ENCODE measurements at places on chromosomes 6 and 20.

- no peak for DNase-seq
Observed at GRCh38 chr6:110526726-110527125, 50.3 kb upstream of the SLC22A16 start.

DNA sequence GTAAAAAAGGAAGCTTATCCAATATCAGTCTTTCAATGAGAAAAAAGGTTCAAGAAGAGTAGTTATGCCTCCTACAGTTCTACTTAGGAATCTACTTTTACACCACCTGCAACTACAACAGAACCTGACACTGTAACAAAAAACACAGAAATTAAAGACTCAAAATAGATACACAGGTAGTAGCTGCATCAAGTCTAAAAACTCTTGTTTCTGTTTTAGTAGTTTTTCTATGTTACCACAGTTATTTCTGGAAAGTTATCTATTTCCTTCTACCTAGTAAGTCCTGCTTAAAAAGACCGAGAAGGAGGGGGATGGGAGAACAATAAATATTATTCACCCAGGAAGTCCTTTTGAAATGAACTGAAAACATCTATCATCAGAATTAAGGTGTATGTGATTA is 52.5 kb downstream of the ATG5 start:
- no peak for DNase-seq

- no peak for DNase-seq
Observed at GRCh38 chr6:115000736-115001135, 657.9 kb upstream of the HS3ST5 start.

GRCh38 chr6:144543006-144543871 is 258.1 kb downstream of the UTRN start:
- no peak for DNase-seq

DNA sequence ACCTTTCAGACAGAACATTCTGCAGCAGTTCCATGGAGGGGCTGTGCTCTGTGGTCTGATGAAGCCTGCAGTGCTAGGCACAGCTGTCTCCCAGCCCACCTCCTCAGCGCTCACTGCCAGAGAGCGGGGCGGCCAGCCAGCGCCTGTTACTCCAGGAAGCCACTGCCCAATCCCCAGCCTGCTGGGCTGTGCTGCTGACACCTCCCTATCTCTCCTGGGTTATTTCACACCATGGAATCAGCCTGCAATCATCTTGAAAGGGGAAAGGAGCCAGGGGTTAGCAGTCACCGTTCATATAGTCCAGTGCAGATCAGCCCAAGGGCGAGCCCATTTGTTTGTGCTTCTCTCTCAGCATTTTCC is 46.3 kb upstream of the NHSL1 start:
- no peak for DNase-seq

DNA sequence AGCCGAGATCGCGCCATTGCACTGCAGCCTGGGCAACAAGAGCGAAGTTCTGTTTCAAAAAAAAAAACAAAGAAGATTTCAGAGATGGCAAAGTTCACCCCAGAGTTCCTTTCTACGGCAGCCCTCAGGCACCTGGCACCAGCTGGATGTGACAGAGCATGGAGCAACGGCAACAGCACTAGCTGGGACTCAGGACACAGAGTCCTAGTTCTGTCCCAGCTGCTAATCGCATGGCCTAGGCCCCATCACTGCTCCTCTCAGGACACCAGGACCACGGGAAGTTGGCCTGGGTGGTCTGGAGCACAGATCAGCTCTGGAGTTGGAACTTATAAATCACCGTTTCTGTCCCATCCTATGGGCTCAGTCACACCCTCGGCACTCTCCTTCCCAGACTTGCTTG is 1.1 kb downstream of the PGC start:
- no peak for DNase-seq

- no peak for DNase-seq
Observed at GRCh38 chr20:3842348-3842930, 4.2 kb upstream of the MAVS start.

GRCh38 chr6:93584300-93584699 is 164.9 kb upstream of the EPHA7 start:
- DNase-seq, result no peak

DNA sequence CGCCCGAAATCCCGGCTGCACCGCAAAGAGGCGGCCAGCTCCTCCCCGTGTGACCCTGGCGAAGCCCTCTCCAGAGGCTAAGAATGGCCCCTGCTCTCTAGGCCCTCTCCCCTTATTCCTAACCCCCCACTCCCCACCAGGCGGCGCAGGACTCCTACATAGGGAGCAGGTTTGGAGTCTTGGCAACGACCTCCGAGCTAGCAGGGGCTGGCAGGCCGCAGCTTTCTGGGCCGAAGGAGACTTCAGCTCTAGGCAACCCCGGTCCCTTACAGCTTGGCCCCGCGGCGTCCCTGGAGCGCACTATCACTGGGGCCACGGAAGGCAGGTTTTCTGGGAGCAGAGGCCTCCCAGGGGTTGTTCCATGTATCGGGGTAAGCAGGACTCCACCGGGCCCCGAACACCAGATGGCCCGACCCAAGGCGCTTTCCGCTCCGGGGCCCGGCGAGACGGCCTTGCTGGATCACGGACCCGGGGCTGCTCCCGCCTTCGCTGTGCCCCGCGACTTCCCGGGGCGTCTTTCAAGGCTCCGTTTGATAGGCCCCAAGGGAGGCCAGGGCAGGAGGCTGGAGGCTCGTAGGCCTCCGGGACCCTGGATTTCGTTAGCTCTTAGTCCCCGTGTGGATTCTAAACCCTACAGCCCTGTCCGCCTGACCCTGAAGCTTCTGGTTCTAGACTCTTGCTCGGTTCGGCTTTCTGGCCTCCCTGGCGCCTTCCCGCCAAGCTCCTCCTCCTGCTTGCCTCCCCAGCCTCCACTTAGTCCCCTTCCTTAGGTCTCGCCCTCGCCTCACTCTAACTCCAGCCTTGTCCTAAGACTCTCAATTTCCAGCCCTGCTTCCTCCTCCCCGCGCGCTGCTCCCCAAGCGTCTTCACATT is 1.9 kb downstream of the SLC32A1 start:
- DNase-seq, result no peak

GRCh38 chr6:74941424-74941823 is 264.4 kb downstream of the COL12A1 start:
- no peak for DNase-seq

DNA sequence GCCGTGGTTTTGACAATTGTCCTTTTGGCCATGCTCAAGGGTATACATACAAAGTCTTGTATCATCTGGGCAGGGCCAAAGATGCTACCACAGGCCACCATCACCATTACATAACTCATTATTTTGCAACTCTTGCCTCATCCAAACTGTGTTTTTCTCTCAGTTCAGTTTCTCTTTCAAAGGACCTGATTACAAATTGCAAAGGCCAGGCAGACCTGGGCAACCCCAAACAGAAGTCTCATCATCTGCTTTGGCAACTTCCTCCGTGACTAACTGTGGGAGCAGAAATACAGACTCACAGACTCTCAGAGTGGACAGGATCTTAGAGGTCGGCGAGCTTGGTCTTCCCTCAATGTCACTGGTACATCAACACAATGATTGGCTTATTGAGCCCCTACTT is 117.8 kb upstream of the NEDD9 start:
- DNase-seq, result no peak

DNA sequence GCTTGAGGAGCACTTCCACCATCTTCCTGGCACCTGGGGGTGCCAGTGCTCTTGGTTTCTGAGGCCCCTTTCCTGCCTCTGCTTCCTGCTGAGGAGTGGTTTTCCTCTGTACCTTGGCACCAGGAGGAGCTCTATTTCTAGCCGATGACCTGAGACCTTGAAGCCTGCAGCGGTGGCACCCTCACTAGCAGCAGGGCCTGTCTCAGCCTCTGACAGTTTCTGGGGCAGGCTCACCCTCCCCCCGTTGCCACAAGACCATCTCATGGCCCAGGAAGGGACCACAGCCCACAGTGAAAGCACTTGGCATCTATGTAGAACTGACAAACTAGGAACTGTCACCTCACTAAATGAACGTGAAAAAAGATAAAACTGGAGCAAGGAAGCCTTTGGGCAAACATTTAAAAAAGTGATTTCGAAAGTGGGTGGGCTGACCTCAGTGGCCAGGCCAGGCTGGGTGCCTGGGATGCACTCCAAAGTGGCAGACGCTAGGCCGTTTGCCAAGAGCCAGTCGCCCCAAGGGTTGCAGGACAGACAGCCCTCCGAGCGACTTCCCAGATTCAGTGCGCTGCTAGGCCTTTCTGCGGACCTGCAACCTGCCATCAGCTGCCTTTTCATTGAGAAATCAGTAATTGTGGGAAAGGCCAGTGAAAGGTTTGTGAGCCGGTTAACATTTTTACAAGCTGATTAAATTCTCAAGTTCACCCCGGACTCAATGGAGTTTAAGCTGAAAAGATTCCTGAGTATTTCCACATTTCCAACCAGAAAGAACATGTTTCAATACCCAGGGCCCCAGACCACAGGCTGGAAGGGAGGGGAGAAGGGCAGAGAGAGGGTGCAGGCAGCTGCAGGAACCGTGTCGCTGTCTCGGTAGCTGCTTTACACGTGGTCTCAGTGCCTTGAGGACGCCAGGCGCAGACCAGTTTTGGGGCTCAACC is 303.7 kb downstream of the ESR1 start:
- no peak for DNase-seq

DNA sequence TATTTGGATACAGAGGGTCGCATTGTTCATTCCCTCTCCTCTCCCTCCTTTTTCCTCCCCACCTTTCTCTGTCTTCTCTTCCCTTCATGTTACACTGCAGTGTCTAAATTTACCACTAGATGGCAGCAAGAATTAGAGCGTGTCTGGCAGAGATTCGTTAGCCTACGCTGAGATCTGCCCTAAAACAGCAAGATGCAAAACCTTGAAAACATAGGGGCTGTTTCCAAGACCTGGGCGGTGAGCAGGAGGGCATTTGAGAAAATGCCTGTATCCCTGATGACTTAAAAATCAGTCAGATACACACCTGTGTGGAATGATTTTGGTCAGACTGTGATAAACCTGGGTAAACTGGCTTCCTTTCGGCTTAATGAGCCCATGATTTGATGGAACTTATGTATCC is 101.5 kb upstream of the ISM1 start:
- DNase-seq, result no peak

DNA sequence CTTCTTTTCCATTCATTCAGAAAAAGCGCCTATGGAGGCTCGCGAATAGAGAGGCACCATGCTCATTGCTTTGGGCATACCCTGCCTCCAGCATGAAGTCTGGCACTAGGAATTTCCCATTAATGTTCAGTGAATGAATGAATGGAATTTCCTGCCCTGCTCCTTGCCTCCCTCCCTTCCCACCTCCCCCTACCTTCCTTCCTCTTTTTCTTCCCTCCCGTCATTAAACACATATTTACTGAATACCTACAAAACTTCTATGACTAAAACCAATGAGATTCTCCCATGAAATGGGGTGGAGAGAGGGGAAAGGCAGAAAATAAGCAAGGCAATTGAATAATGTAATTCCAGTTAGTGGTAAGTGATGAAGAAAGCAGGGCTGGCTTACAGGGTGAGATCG is 213.8 kb upstream of the AGPAT4 start:
- DNase-seq, result no peak

- DNase-seq, result no peak
Observed at GRCh38 chr20:49990271-49990720, 7.5 kb downstream of the SNAI1 start.

- no peak for DNase-seq
Observed at GRCh38 chr6:132713352-132714134, at the start of gene VNN1. Gene VNN1 (minus strand): TSS chr6:132714055. CDS start chr6:132714035, 20 bp downstream.

- no peak for DNase-seq
Observed at GRCh38 chr6:132964101-132964867, 149.9 kb downstream of the RPS12 start.

DNA sequence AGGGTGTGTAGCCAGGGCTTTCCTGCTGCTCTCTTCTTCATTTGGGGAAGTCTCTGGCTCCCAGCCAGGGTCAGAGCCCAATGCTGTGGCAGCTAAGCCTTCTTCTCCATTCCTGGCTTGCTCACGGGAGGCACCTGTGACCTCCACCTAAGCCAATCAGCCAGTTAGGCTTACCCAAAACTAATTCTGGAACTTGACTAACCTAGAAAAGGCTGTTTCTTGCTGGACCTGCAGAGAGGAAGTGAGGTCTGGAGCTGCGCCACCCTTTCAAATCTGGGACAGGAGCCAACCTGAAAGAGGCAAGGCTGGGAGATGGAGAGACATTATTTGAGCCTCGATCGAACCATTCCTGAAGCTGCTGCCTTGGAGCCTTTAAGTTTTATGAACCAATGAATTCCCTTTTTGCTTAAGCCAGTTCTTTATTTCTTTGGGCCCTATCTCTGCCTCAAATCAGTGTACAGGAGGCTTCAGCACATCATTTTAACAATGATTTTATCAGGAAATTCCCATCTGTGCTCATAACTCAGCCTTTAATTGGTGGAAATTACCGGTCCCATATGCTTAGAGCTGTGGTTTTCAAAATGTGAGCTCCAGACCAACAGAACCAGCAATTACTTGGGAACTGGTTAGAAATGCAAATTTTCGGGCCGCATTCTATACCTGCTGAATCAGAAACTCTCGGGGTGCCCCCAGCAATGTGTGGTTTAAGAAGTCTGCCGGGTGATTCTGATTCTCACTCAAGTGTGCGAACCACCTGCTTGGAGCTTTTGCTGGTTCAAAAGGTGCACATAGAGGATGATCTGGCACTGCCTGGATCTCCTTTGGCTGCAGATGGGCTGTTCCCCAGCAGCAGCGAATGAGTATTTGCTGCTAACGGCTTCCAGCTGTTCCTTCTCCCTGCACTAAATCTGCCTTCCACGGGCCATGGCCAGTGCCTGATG is 97.4 kb upstream of the RNF24 start:
- DNase-seq, result no peak

DNA sequence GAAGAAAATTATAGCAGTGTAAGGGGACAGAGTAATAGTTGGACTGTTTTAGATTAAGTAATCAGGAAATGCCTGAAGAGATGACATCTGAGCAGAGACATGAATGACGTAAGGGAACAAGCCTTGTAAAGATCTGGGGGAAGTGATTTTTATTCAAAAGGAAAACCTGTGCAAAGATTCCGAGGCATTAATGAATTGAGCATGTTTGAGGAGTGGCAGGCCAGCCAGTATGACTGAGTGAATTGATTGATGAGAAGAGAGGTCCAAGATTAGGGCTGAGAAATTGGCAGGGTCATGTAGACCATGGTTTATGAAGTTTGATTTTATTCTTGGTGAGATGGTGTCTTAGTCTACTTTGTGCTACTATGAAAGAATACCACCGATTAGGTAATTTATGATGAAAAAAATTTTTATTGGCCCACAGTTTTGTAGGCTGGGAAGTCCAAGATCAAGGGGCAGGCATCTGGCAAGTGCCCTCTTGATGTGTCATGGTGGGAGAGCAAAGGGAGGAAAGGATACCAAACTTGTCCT is 95.1 kb downstream of the LIN28B start:
- no peak for DNase-seq

Data from stimulated activated CD8-positive, alpha-beta memory T cell treated with anti-CD3 and anti-CD28 coated beads, Interleukin-4, amount 100 ng/mL, for 1 hour (primary cell).